ENCODE measurements at places on chromosomes 7 and 10. TPM values are rescaled to one million over a fixed set of nuclear protein-coding genes. Genes with fewer than 3 reads are reported as not detected.
A peak's percentile ranks its signal among the peaks of the same experiment; 100 is the strongest.

Gene EVX1
- total RNA-seq: not detected

Gene ANXA8L1
- not detected for total RNA-seq

Gene FBXO24
- 0.92 TPM for total RNA-seq

- DNase-seq: peak; percentile 31
These were observed 1.8 kb downstream of the GRK5 start for GRCh38 chr10:119209035-119209735.

GRCh38 chr10:55734112-55734511 lies 626.9 kb downstream of the ZWINT start:
- no peak for DNase-seq

Gene SFTPD
- not detected for total RNA-seq

Gene MYH16
- not detected for total RNA-seq

Gene CH25H
- total RNA-seq: 0.06 TPM

Gene CFAP46
- total RNA-seq: not detected

DNA sequence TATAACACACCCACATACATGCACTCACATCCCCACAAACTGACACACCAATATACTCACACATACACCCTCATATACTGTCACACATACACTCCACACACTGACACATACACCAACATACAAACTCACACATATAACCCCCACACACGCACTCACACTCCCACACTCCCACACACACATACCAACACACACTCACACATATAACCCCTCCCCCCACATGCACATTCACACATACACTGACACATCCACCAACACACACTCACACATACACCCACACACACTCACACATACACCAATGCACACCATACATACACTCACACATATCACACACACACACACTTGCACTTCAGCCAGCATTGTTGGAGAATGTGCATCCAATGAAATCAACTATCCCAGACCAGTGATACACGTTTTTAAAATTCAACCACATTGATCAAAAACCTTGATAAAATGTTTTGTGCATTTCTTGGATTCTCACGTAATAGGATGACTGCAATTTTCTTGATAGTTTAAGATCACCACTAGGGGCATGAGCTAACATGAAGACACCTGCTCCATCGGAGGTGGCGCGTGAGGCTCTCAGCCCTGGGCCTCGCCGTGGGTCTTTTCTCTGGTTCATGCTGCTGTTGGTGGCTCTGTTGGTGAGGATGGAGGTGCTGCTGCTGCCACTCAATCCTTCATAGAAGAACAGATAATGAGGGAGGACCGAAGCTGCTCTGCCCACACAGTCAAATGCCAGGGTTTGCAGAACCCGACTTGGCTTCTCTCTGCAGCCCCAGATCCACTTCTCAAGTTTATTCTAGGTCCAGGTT lies 32.1 kb upstream of the CHST15 start:
- DNase-seq: no peak

DNA sequence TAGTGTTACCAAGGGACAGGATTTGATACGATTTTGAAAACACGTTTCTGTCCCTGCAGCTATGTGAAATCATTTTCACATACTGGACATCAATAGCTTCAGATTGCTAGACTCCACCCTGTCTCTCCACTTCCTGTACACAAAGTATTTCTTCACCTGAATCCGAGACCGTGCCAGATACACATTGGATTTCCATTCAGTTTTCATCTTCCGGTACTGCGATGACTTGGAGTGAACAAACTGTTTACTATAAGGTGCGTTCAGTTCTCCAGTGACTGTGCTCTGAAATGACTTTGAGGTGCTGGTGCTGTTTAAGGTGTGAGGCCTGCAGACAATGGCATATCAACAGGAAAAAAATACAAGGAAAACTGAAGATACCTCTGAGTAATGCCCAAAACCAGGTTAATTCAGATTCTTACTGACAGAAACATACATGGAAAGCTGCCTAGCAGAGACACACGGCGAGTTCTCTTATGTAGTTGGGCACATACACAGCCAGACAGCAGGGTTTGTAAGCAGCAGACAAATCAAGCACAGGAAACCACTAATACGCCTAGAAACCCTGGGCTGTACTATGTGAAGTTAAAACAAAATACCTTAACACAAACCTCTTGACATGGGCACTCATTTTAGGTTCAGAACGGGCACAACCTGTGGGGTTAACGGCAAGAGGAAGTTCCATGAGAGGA lies 119.2 kb downstream of the GALNT11 start:
- DNase-seq: no peak

DNA sequence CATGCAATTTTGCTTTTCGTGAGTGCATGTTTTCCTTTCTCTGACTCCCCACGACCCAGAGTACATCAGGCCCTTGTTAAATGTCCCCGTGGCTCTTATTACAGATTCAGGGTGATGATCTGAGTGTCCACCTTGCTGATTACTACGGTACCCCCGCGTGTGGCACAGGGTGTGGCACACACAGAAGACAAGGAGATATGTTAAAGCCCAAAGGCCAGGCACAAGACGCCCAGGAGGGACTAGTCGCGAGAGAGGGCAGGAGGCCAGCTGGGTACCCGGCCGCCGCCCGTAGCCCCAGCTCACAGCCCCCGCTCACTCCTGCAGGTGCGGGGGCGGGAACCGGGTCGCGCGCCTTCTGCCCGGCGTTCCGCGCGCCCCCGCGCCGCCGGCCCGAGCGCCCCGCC lies 281 bp upstream of the EXOC6 start:
- DNase-seq: no peak

DNA sequence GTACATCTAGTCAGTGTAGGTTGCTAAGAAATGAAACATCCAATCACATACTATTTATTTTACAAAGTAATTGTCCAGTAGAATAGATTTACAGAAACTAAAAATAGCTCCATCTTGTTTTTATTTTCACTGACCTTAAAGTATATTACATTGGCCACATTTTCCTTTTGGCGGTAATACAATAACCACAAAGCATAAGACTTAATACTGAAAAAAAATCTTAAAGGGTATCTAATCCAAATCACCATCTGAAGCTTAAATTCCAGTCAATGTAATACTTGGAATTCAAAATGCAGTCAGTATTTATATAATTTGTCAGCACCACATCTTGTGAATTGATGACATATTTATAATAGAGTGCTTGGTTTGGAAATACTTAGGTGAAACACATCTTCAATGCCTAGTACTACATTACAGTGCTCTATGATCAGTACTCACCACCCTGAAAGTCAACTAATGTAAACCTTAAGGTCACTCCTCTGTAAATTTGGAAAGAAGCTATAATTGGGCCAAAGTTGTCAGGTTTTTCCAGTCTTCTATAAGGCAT lies 8.9 kb downstream of the ANKMY2 start:
- peak; percentile 34 for DNase-seq

Gene ASIC3
- 2.2 TPM for total RNA-seq

DNA sequence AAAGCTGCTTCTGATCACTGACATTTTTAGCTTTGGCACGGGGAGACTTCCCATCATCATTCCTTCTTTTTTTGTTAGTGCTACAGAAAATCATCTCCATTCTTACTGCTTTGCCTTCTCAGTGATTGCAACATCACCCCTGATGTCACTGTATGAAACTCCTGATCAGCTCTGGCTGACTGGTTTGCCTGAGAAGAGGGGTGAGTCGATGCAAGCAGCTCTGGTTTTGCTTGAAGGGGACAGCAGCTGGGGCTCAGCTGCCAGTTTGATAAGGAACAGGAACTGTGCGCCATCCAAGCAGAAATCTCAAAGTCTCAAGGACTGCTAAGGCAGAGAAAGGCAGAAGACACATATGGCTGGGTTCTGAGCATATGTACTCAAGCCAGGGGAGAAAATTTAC lies 808.5 kb upstream of the CELF2 start:
- DNase-seq: peak; percentile 61

Gene GSAP
- total RNA-seq: 24.8 TPM

Gene KCND2
- total RNA-seq: 0.34 TPM

Gene EEPD1
- total RNA-seq: 3.5 TPM

Gene TMEM236
- under 0.01 TPM for total RNA-seq

GRCh38 chr7:24833549-24833948 lies 76.3 kb upstream of the GSDME start:
- no peak for DNase-seq

GRCh38 chr10:128885573-128886555 lies 581.2 kb upstream of the MGMT start:
- DNase-seq: no peak

Gene CALN1
- not detected for total RNA-seq

- no peak for DNase-seq
These were observed 30.5 kb downstream of the ARMC3 start for GRCh38 chr10:22958338-22958737.

DNA sequence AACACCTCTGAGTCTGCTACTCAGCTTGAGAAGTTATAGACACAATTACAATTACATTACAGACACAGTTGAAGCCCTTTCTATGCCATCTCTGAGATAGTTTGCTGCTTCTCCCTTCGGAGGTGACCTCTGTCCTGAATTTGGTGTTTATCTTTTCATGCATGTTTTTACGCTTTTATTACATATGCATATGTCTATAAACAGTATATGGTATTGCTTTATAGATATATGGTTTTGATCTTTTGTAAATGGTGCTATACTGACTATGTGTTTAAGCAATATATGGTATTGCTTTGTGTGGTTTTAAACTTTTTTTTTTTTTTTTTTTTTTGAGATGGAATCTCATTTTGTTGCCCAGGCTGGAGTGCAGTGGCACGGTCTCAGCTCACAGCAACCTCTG lies 48.4 kb downstream of the HK1 start:
- DNase-seq: no peak

Gene POLR2J
- total RNA-seq: 42.8 TPM

Gene PCDH15
- total RNA-seq: 0.11 TPM

DNA sequence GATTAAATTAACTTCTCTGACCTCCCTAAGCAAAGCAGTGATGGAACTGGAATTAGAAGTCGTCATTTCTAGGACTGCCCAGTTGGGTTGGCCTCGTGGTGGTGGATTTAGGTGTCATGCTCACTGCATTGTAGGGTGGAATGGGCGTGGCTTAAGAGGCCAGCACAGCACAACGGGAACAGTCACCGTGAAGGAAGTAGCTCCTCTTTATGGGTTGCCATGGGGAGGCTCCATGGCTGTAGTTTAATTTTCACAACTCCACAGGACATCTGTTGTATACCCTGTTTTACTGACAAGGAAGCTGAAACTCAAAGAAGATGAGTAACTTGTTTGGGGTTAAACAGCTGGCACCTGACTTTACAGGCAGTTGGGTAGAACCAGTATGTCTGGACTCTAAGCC lies 208.3 kb downstream of the CELF2 start:
- peak; percentile 96 for DNase-seq

- no peak for DNase-seq
These were observed 1.2 kb downstream of the CACUL1 start for GRCh38 chr10:118753331-118754228.

DNA sequence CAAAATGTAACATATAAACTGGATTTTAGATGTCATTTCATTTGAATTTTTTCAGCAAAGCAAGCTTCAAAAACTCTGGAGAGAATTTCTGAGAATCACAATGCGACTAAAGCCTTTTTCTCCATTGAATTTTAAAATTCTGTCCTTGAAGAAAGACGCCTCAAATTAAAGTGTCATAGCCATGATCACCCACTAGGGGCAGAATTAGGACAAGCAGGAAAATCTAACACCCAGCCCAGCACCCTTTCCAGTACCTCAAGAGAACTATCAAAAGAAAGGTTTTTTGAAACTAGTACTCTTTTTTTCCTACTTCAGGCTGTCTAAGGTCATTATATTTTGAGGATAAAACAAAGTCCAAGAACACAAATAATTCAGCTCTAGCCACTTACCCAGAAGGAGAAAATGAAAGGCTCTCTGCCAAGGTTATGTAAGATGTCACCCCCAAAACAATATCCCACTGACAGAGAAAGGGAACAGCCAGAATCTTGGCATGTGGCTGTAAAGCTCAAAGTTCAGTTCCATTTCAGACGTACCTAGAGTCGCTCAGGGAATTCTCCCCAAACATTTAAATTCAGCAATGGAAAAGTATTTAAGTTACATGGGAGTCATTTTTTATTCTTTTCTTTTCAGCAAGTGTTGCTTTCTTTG lies 299.4 kb downstream of the SNX13 start:
- peak; percentile 57 for DNase-seq

DNA sequence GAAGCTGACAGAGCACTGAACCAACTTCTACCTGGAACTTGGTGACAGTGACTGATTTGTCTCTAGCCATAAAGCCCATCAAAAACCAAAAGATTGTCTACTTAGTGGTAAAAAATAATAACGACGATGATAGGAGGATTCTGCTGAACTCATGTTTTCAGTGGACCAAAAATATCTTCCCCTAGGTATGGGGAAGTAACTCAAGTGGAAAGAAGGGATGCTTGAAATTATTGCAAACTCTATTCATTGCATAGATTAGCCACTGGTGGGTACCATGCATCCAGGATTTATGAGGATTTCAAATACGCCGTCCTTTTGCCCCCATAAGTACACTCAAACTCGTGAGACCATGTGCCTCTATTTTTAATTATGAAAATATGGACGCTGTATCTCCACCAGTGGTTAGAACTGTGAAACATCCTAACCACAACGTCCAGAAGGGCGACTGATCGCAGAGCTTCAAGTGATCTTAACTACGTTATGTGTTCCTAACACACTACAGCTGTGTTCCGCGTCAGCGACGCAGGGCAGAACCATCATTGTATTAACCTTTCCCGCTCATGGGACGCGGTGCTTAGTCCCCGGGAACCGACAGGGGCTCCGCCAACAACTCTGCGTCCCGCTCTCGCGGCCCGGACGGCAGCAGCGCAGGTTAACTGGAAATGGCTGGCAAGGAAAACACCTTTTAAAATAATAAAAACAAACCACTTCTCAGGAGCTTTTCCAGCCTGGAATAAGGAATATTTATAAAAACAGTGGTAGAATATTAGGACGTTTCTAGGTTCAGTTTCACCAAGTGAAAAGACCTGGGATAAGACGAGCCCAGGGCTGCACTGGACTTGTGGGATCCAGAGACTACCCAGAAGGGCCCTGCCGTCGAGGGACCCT lies 776 bp downstream of the PEX1 start:
- peak; percentile 70 for DNase-seq

Gene CSGALNACT2
- 13.4 TPM for total RNA-seq

GRCh38 chr10:77969114-77969513 lies 42.6 kb upstream of the DLG5 start:
- DNase-seq: no peak

Data from LHCN-M2 (cell line).